ENCODE measurements at places on chromosomes 1 and 21. TPM values are rescaled to one million over a fixed set of nuclear protein-coding genes. Genes with fewer than 3 reads are reported as not detected.
A peak's percentile ranks its signal among the peaks of the same experiment; 100 is the strongest.

DNA sequence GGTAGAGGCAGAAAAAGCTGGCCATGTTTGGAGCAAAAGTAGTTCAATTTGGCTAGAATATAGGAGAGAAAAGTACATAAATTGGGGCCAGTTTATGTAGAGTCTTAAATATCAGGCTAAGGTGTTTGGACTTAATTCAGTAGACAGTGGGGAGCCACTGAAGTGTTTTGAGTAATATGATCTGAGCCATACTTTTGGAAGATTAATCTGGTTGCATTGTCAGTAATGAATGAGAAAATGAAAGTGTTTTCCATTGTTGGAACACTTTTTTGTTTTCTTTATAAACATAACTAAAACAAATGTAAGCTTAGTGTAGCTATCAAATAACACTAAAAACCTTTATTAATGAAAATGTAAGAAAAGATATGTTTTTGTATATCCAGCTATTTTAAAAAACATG is 42.1 kb downstream of the POU2F1 start:
- no peak for DNase-seq

DNA sequence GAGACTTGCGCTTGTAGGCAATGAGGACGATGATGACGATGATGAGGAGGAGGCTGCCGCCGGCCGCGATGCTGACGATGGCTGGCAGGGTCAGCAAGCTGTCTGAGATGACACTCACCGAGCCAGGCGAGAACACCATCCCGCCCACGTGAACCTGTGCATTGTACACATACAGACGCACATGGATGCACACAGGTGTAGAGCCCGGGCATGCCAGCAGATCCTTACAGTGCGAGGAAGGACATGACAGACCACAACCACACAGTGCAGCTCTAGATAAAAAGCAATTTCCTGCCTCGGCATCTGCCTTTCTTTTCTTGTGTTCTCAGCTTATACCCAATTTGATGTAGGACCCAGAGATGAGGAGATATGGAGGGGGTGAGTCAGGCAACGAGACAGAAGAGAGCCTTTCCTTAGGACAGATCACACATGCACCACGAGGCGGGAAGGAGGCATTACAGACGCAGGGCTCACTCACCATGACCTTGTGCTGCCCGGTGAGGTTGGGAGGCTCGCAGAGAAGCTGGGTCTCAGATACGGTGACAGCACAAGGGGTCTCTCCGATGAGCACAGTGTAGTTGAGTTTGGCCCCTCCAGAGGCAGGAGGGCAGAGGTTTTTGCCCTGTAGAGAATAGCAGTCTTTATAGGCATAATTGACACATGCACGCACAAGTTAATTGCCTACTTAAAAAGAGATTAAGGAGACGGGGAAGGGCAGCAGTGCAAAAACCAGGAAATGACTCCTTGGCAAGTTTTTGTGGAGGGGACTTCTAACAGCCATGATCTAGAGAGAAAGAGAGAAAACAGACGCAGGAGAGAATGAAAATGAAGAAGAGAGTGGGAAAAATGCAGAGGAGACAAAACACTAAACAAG is 133.9 kb upstream of the CD34 start:
- DNase-seq: no peak

DNA sequence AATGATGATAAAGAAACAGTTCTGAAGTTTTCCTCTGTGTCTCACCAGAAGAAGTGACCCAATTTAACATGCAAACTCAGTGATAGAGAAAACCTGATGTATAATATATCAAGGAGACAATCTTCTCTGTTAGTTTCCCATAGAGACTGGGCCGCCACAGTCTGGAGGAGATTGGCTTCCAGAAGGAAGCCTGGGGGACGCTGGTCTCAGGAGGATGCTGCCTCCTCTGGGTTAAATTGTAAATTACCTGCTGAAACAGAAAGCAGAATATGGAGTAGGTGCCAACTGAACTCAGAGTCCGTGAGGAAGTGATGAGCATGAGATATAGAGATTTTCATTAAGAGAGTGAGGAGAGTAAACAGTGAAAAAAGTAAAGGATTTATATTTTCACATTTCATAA is 15.8 kb downstream of the OR14I1 start:
- peak; percentile 63 for DNase-seq

- no peak for DNase-seq
Measured at GRCh38 chr21:28633839-28634555, 358.7 kb downstream of the LTN1 start.

GRCh38 chr1:236240675-236241074 is 41.1 kb downstream of the ERO1B start:
- DNase-seq: no peak

GRCh38 chr1:23303524-23303923 is 40.6 kb downstream of the HNRNPR start:
- DNase-seq: no peak

GRCh38 chr1:68051475-68051874 is 1.0 kb upstream of the DIRAS3 start:
- DNase-seq: no peak

- DNase-seq: no peak
Measured at GRCh38 chr1:32764826-32765569, 52.2 kb downstream of the YARS1 start.

- no peak for DNase-seq
Measured at GRCh38 chr1:18641005-18641941, 10.6 kb downstream of the PAX7 start.

DNA sequence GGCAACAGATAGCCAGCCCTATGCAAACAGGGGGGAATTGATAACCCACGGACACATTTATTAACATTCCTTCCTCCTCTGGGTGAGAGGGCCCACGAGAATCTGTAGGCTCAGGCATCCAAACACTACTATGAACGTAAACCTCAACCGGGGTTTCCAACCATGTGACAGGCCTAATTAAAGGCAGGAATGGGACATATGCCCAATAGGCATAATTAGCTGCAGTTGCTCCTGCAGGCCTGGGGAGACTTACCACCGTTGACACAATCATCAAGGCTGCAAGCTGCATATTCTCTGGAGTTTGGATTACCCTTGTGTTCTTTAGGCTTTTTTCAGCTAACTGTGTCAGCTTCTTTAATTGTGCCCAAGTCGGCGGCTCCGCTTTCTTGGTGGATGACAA is 22.2 kb upstream of the GBP1 start:
- DNase-seq: no peak

- DNase-seq: no peak
Measured at GRCh38 chr1:196538473-196538872, 69.8 kb downstream of the KCNT2 start.

DNA sequence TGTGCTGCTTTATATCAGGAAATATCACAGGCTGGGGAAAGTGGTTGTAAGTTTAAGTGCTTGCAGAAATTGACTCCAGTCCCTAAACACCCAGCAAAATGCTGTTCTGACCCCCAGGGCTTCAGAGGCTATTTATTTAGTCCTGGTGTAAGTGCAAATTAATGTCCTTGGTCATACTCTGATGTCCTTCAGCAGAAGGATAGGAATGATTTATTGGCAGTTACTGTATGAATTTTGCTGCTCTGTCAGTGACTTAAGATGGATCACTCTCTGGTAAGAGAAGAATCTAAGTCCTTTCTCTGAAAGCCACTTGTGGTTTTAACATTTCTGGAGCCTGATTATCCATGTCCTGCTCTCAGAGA is 21.9 kb downstream of the FAM20B start:
- DNase-seq: no peak

- no peak for DNase-seq
Measured at GRCh38 chr1:172070055-172070454, 228.8 kb downstream of the DNM3 start.

DNA sequence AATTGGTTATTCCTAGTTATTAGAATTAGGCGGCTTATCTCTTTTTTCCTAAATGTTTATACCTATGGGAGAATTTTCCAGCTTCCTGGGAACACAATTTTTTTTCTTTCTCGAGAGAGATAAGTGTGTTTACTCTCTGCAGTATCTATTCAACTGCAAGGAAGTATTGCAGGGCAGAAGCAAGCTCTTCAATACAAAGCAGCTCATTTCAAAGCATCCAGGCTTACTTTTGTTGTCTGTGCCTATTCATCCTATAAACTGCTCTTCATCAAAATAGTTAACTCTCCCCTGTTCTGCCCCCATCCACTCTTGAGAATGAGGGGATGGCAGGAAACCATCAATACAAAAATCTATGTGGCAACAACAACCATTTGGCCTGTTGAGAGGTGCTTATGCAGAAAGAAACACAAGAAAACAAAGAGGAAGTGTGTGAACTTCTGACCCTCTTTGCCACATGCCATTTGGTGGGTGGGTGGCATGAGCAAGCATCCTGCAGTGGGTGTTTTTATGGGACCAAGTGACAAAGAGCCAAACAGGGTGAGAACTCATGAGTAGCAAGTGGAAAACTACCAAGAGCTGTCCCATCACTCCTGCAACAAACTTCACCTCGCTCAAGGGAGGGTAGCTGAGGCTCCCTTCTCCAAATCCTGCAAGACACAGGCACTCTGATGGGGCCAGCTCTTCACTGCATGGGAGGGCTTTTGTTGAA is 50.6 kb upstream of the MRPS6 start:
- DNase-seq: peak; percentile 51

DNA sequence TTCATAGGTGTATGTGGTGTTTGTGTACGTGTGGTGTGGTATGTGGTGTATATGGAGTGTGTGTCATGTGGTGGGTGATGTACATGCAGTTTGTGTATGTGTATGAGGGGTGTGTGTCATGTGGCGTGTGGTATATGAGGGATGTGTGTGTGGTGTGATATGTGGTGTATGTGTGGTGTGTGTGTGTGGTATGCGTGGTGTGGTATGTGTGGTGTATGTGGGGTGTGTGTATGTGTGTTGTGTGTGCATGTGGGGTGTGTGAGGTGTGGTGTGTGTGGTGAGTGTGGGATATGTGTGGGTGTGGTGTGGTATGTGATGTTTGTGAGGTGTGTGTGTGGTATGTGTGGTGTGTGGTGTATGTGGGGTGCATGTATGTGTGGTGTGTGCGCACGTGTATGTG is 272.4 kb downstream of the PCP4 start:
- no peak for DNase-seq

GRCh38 chr1:162919034-162919433 is 58.1 kb upstream of the CCDC190 start:
- no peak for DNase-seq

- DNase-seq: no peak
Measured at GRCh38 chr1:95744731-95745130, 510.7 kb downstream of the RWDD3 start.

GRCh38 chr1:6316240-6317097 is 55.6 kb upstream of the GPR153 start:
- no peak for DNase-seq

DNA sequence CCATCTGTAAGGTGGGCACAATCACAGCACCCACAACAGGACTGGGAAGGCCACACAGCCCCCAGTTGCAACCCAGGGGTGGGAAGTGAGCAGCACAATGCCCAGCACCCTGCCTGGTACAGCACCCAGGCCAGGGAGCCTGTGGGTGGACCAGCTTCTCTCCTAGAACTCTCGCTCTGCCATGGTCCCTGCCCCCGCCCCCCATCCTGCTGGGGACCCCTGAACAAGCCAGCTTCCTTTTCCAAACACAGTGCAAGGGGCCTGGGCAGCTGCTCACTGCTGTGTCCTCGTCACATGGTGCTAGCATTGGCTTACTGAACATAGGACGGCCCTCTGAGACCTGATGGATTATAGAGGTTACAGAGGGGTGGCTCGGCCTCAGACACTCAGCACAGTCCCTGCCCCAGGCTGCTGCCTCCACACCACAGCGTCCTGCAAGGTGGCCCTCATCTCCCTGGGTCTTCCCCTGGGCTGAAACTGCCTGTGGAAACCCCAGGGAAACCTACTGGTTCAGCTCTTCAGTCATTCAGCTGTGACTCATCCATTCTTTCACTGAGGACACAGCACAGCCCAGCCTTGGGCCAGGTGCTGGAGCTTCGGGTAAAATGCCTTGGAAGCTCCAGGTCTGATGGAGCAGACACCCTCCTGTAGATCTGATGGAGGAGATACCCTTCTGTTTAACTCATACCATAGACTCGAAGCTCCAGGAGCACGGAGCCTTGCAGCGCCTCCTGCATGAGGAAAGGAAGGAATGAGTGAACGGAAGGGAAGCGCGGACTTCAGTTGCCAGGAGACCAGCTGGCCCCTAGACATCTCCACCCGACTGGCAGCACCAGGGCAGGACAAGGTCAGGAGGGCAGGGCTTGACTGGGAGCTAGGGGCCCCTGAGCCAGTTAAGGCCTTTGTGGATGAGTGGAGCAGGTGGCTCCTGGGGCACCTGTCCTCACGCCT is 8.1 kb upstream of the PRDM16 start:
- no peak for DNase-seq

DNA sequence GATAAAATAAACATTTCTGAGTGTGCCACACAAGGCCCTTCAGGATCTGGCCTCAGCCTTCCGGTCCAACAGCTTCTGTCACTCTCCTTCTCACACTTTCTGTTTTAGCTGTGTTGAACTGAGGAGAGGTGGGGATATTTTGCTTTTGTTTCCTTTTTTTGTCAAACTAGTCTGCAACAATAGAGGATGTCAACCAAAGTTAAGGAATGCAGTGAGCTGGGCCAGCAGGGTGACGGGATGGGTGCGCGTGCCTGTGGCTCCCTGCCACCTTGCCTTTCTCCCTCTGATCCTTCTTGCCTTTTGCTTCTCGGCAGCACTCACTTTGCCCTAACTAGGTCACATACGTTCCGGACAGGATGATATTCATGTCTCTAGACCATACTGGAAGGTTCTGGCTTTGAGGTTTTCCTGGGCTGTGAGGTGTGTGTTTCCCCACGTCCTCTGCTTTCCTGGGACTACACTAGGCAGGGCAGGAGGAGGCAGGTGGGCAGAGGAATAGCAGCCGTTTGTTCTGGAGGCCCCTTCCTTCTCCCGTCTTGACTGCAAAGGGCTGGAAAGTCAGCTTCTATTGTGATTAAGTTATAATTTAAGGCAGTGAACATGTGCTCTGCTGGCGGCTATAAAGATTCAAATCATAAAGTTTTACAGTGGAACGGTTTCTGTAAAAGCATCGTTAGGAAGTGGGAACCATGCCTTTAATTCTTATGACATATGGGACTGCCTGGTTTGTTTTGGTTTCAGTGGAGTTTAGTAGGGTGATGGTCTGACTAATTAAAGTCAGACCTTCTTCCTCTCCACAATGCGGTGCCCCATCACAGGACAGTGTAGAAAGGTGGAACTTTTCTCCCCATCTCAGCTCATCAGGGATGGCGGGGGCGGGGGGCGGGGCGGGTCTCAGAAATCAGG is 67.8 kb downstream of the RNF220 start:
- no peak for DNase-seq

CRYBG2 gene
- 3.2 TPM for total RNA-seq

HCRTR1 gene
- not detected for total RNA-seq

KRTAP10-4 gene
- total RNA-seq: not detected

HSD3B2 gene
- total RNA-seq: not detected

CDCA8 gene
- 3.3 TPM for total RNA-seq

SPTA1 gene
- not detected for total RNA-seq

GBP7 gene
- total RNA-seq: 0.75 TPM

SPRR4 gene
- total RNA-seq: not detected

NUP210L gene
- 0.13 TPM for total RNA-seq

B3GALT5 gene
- not detected for total RNA-seq

TAF12 gene
- 23.8 TPM for total RNA-seq
